ENCODE measurements at places on chromosomes 1 and 21.
A peak's percentile ranks its signal among the peaks of the same experiment; 100 is the strongest.

DNA sequence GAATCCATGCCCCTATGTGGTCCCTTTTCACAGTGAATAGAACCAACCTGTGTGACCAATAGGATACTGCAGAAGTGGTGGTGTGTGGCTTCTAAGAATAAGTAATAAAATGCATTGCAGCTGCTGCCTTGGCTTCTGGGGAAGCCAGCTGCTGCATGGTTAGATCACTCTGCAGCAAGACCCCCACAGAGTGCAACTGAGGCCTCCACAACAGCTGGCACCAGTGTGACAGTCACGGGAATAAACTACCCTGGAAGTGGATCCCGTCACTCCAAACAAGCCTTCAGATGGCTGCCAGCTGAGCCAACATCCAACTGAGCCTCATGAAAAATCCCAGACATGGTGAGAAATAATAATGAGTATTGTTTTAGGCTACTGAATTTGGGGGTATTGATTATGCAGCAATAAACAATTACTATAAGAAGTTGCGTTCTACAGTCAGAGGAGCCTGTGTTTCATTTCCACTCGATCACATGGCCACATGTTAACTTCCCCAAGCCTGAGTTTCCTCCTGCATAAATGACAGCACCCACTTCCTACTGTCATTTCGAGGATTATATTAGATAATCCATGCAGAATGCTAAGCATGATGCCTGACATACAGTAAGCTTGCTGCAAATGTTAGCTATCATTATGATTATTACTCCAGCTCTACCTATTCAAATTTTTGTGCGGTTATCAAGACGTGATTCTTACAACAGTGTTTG is 20.8 kb upstream of the COG2 start:
- peak; percentile 59 for DNase-seq

DNA sequence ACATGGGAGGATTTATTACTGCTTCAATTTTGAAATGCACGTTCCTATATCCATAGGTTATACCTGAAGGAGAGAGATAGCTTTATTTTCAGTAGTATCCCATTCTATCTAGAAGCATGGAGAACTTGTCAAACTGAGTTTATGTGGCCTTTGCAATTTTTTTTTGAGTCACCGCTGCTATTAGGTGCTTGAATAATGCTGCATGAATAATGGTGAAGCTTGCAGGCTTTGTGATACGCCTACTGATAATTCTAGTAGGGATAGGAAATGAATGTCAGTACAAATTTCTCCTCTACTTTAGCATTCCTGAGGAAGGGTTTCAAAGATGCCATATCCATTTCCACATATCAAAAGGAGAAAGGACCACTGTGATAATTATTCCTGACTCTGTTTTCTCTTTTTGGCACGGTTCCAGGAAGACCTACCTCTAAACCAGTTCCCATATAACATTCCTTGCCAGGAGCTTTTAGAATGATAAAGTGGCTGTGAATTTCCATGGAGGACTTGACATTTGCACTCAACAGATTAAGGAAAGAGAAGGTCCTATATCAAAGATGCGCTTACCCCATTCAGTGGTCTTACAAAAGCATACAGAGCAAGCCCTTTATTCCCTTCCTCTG is 83.5 kb downstream of the SPATA46 start:
- no peak for DNase-seq

DNA sequence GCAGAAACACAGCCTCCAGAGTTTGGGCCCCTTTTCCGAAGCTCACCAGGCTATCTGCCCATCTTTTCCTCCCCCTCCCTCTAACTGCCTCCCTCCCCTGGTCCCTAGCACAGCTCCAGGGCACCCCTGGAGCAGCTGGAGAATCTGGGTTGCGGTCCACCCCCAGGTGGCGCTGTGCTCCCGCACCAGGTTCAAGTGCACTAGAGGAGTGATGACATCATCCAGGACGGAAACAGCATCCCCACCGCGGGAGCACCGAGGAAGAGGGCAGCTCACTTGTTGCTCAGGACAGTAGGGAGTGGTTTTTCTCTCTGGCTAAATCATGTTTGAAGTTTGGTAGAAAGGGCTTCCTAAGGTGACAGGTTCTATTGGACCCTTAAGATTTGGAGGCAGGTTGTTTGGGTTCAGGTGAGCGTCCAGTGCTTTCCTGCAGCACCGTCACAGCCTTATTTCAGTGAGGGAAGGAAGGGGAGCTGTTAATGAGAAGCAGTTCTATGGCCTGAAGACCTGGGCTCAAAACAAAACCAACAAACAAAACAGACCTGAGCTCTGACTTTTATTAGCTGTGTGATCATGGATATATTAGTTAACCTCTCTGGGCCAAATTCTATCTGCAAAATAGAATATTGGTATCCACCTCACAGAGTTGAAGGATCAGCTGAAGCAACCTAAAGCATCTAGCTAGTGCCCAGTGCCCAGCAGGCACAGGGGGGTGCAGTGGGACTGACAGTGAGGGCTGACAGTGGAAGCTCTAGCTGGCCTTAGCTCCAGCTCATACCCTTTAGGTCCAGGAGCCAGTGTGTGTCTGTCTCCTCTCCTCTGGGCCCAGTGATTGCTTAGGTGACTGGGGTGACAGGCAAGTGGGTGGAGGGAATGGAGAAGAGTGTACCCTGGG is 7.5 kb downstream of the SHISA4 start:
- peak; percentile 95 for DNase-seq

DNA sequence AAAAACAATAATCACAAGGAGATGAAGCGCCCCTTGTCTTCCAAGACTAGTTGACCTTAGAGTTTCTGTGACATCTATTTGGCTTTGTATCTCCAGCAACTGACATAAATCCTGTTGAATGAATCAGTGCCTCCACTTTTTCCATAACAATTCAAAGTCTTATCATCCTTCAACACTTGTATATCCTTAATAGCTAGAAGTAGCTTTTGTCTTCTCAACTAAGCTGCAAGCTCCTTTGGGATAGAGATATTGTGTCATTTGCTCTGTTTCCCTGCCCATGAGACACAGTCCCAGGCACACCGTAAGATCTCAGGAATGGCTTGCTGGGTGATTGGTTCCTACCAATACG is 5.7 kb downstream of the PIGR start:
- no peak for DNase-seq

GRCh38 chr1:19582318-19582717 is 61.8 kb upstream of the NBL1 start:
- DNase-seq, result peak; percentile 42

- no peak for DNase-seq
Observed at GRCh38 chr1:180851995-180852887, 60.5 kb upstream of the KIAA1614 start.

DNA sequence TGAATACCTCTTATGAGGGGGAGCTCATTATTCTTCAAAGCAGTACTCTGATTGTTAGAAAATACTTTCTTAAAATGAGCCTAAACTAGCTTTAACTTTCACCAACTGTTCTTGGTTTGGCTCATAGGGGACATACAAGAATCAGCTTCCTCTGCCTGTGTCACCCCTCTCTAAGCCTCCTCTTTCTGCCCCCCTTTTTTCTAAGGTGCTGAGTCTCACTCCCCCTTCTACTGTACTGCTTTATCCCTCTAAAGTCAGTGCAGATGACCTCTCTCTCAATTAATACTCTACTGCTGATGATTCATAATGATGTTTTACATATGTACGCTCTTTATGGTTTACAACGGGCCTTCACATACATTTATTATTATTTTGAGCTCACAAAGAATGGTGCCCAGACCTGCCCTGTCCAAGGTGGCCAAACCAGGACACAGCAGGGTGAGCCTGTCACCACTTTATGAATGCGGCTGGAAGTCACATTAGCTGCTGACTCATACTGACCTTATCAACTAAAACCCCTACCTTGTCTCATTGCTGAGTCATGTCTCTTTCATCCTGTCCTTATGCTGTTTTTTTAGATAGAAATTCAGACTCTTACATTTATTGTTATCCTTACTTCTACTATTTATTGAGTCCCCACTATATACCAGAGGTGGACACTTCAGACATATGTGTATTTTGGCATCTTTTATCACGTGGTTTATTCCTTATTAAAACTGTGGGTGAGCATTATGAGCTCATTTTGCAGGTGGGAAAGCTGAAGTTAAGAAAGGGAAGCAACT is 126.9 kb downstream of the RNF220 start:
- DNase-seq, result no peak

DNA sequence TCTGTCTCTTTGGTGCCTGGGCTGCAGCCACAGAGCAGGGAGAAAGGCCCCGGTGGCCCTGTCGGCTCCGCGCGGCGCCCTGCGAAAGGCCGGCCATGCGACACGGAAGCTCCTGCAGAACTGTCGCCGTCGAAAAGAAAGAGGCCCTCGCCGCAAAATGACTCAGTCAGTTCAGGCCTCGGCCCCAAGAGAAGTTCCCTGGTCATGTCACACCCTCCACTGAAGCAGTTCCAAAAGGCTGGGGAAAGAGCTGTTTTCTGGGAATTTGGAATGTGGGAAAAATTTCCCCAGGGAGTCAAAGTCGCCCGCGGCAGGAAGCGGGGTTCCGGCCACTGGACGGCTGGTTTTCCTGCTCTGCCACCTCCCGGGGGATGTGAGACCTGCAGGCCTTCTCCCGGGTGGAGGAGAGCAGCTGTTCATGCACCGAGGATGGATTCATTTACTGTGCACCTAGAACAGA is 115.8 kb upstream of the ZNF678 start:
- peak; percentile 56 for DNase-seq

DNA sequence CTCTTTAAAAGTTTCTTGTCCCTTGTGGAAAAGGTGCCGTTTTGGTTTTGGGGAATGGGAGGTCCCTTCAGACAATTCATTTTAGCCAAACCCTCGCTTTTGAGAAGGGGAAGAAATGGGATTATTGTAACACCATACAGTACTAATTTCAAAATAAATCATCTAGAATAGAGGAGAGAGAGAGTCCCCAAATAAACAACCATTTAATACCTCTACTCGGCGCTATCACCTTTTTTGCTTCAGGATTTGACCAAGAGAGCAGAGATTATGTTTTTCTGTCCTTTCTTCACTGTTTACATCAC is 770 bp upstream of the RC3H1 start:
- DNase-seq, result no peak

DNA sequence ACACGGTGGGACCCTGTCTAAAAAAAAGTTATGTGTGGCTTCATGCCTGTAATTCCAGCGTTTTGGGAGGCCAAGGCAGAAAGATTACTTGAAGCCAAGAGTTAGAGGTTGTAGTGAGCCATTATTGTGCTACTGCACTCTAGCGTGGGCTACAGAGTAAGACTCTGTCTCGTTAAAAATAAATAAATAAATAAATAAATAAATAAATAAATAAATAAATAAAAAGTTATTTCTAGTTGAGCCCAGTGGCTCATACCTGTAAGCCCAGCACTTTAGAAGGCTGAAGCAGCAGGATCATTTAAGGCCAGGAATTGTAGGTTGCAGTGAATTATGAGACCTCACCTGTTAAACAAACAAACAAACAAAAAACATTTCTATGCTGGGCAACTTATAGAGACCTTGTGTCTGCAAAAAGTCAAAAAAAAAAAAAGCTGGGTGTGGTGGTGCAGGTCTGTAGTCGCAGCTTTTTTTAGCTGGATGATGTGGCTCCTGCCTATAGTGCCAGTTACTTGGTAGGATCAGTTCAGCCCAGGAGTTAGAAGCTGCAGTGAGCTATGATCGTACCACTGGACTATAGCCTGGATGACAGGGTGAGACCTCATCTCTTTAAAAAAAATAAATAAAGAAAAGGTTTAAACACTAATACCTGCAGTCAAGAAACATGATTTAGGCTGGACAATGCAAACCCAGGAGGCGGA is 25.6 kb downstream of the GON4L start:
- DNase-seq, result no peak

DNA sequence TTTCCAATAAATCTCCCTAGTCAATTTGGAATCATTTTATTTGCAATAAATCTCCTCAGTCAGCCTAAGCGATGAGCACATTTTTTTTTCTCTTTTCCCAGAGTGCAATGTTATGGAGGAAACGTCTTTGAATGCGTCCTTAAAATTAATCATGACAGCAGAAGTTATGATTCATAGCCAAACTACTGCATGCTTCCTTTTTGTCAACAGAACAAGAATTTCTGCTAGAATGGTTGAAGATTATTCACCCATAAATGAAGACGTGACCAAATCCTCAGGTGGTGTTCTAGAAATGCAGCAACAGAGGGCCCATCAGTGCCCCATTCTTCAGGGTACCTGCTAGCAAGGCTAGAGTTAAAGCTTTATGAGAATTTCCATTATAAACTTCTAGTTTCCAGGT is 407.9 kb upstream of the PKN2 start:
- peak; percentile 20 for DNase-seq

DNA sequence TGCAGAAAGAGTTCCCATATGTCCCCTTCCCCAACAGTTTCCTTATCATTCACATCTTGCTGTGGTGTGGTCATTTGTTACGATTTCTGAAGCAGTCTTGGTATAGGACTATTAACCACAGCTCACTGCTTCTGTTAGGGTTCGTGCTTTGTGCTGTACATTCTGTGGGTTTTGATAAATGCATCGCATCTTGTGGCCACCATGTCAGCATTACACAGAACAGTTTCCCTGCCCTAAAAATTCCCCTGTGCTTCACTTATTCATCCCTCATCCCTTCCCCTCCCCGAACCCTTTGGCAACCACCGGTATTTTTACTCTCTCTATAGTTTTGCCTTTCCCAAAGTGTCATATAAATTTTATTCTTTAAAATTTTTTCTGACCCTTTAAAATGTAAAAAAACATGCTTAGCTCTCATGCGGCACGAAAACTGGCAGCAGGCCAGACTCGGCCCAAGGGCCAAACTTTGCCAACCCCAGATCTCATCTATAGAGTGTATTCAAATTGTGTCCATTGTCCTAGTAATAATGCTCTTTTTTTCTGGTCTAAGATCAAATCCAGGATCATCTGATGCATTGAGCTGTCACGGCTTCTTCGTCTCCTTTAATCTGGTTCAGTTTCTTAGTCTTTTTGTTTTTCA is 78.2 kb downstream of the SIM2 start:
- no peak for DNase-seq

- no peak for DNase-seq
Observed at GRCh38 chr1:64437453-64437852, 32.5 kb upstream of the CACHD1 start.

DNA sequence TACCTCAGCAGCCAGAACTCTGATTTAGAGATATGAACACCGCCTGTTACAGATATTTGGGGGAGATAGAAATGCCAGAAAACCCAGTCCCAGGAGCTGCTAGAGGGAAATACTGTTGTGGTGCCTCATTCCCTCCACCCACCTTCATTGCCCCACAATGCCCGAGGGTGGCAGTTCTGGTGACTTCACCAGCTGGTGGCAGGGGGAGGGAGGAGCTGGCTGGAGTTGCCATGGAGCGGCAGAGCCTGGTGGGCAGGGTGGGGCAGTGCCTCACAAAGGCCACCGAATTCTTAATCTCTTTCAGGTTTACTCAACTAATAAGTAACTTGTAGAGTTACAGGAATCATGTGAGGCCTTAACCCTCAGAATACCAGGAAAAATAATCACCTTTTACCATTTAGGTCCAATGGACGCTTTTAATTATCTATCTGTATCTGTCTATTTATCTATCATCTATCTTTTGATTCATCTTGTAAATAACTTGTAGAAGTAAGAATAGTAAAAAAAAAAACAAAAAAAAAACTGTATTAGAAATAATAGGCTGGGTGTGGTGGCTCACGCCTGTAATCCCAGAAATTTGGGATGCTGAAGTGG is 11.7 kb upstream of the S100A11 start:
- no peak for DNase-seq

DNA sequence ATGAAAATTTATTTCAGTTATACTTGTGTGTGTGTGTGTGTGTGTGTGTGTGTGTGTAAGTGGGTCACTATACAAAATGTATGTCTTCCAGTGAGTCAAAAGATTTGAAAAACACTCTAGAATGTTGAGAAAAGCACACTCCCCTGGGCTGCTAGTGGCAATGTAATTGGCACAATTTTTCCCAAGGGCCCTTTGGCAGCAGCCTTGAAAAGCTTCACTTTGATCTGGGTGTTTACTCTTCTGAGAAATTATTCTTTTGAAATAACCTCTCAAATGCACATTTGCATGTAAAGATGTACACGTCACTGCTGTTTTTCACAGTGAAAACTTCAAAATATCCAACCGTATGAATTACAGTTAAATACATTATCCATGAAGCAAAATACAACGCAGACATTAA is 22.1 kb upstream of the SLC44A3 start:
- DNase-seq, result peak; percentile 26
